Calu3 (cell line): ENCODE measurements at places on chromosomes 12 and 14. TPM values are rescaled to one million over a fixed set of nuclear protein-coding genes. Genes with fewer than 3 reads are reported as not detected.

DNA sequence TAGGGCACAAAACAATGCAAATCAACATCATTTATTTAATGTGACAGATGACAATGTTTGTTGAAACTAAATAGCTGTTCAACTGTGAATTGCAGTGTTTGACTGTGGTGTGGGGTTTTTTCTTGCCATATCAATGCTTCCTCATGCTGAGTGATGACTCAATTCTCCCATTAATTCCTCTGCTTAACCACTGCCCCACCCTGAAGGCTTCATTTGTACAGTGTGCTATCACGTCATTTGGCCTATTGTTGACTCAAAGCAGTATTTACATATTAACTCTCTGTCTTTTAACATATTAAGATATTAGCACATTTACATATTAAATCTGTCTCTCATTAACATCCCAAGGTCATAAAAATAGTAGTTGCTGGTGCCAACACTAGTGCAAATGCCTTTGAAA is 164.8 kb upstream of the NRXN3 start:
- peaks cover 8% of the 10 kb centered on the region for H3K36me3 ChIP-seq
- H3K4me1 ChIP-seq = peaks cover 29% of the 10 kb centered on the region
- H3K27me3 ChIP-seq = no peaks in the 10 kb centered on the region
- H3K27ac ChIP-seq = peak overlapping the region; percentile 93
- peak; percentile 67 for DNase-seq
- H3K4me3 ChIP-seq = no peak overlapping the region

- no peak overlapping the region for H3K4me3 ChIP-seq
- peaks cover 32% of the 10 kb centered on the region for H3K4me1 ChIP-seq
- H3K27me3 ChIP-seq = no peaks in the 10 kb centered on the region
- H3K36me3 ChIP-seq = peaks cover 6% of the 10 kb centered on the region
- no peak for DNase-seq
These were observed 18.4 kb upstream of the CFL2 start for GRCh38 chr14:34732802-34733201.

GRCh38 chr12:20451761-20452160 is 83.4 kb downstream of the PDE3A start:
- no peaks in the 10 kb centered on the region for H3K27me3 ChIP-seq
- DNase-seq = no peak
- no peak overlapping the region for H3K27ac ChIP-seq
- no peaks in the 10 kb centered on the region for H3K36me3 ChIP-seq
- H3K4me1 ChIP-seq = peaks cover 11% of the 10 kb centered on the region

TSPAN19 gene
- total RNA-seq = not detected in 2 replicates

- no peak overlapping the region for H3K4me3 ChIP-seq
- H3K4me1 ChIP-seq = no peaks in the 10 kb centered on the region
- no peaks in the 10 kb centered on the region for H3K36me3 ChIP-seq
- DNase-seq = no peak
- H3K27ac ChIP-seq = no peak overlapping the region
- H3K27me3 ChIP-seq = no peaks in the 10 kb centered on the region
These were observed 966.9 kb downstream of the NRXN3 start for GRCh38 chr14:79137045-79137430.

- no peak overlapping the region for H3K27ac ChIP-seq
- no peaks in the 10 kb centered on the region for H3K36me3 ChIP-seq
- peak; percentile 19 for DNase-seq
These were observed 96.9 kb downstream of the STXBP6 start for GRCh38 chr14:24952851-24953666.

- peaks cover 11% of the 10 kb centered on the region for H3K4me1 ChIP-seq
- H3K27me3 ChIP-seq = no peaks in the 10 kb centered on the region
- H3K36me3 ChIP-seq = no peaks in the 10 kb centered on the region
These were observed 1204.8 kb downstream of the GALC start for GRCh38 chr14:86788224-86788623.

PTGER2 gene
- 0.29 TPM in 1 of 2 replicates, not detected in the other for total RNA-seq

DNA sequence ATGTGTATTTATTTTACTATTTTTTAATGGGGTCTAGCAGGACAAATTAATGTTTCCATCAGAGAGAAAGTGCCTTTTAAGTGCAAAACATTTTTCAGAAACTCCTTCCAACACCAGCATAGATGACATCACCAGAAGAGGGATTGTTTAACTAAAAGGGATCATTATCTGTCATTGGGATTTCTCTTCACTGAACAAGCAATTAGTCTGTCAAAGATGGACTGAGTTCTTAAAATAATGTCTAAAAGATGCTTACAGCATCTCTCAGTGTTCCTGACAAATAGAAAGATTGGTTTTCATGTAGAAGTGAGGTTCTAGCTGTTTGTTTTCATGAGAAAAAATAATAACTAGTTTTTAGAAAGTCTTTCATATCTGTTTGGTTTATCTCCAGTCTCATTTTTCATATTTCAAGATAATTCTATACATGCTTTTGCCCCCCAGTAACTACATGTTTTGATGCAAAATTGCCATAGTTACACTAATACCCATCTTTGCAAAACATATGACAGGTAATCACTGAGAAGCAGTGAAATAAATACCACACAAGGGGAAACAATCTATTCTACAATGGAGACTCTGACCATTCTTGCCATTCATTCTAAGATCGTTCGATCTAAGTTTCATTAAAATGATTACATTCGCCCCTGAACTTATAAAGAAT is 850.3 kb downstream of the GALC start:
- DNase-seq = no peak
- H3K27me3 ChIP-seq = no peaks in the 10 kb centered on the region
- no peaks in the 10 kb centered on the region for H3K4me1 ChIP-seq
- no peak overlapping the region for H3K4me3 ChIP-seq
- H3K36me3 ChIP-seq = no peaks in the 10 kb centered on the region
- no peak overlapping the region for H3K27ac ChIP-seq

- H3K4me3 ChIP-seq = no peak overlapping the region
- peaks cover 6% of the 10 kb centered on the region for H3K36me3 ChIP-seq
- peak overlapping the region; percentile 98 for H3K27ac ChIP-seq
- no peaks in the 10 kb centered on the region for H3K27me3 ChIP-seq
These were observed 123.0 kb downstream of the PRKD1 start for GRCh38 chr14:29804481-29805266.

HOXC12 gene
- total RNA-seq = not detected in 2 replicates

DNA sequence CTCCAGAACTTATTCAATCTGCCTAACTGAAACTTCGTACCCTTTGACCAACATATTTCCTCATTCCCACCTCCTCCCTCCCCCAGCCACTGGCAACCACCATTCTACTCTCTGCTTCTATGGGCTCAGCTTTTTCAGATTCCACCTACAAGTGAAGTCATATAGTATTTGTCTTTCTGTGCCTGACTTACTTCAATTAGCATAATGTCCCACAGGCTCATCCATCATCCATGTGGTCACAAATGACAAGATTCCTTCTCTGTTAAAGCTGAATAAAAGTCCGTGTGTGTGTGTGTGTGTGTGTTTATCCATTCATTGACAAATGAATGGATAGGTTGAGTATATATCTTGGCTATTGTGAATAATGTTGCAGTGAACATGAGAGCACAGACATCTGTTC is 1.3 kb upstream of the C14orf39 start:
- H3K36me3 ChIP-seq = no peaks in the 10 kb centered on the region
- no peak overlapping the region for H3K27ac ChIP-seq
- H3K4me1 ChIP-seq = no peaks in the 10 kb centered on the region
- DNase-seq = no peak
- H3K27me3 ChIP-seq = no peaks in the 10 kb centered on the region

- no peak overlapping the region for H3K27ac ChIP-seq
- no peaks in the 10 kb centered on the region for H3K4me1 ChIP-seq
- no peak for DNase-seq
- no peak overlapping the region for H3K4me3 ChIP-seq
- peaks cover 10% of the 10 kb centered on the region for H3K27me3 ChIP-seq
- no peaks in the 10 kb centered on the region for H3K36me3 ChIP-seq
These were observed 176.0 kb downstream of the EGLN3 start for GRCh38 chr14:33774723-33775470.

DNA sequence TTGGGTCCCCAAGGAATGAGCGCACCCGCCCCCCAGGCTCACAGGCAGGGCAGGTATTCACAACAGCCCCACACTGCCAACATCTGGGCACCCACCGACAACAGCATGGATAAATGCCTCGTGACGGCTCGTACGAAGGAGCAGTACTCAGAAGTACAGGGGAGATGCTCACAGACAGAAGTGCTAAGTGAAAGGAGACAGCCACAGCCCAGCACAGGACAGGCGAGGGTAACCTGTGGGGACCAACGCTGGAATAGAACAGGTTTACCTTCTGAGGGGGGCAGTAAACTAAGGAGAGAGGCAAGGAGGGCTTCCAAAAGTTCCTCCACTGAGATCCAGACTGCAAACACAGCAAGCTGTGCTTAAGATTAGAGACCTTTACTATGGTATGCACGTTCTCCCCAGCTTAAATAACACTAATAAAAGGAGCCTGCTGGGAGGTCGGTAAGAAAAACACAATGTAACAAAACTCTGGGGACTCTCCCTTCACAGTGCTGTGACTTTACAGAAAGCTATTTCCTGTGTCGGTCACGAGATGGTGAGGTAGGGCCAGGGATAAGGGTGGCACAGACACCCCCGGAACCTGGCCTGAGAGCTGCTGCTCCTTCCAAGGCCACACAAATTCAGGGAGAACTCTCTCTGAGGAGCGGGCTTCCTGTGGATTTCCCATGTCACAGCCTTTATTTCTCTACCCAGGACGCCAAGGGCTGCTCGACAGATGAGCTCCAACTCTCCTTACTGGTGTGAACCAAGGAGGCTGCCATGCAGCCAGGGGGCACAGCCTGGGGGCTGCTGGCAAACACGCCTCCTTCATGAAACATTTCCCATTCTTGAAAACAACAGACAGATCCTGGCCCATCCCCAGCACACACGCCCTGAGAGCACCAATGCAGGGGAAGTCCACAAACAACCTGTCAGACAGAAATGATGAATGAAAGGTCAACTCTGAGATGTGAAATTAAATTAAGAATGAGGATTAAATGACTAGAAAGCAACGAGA is 26.3 kb downstream of the SLC15A4 start:
- H3K27me3 ChIP-seq = no peaks in the 10 kb centered on the region
- no peak overlapping the region for H3K4me3 ChIP-seq
- H3K4me1 ChIP-seq = peaks cover 8% of the 10 kb centered on the region
- peaks cover 47% of the 10 kb centered on the region for H3K36me3 ChIP-seq
- H3K27ac ChIP-seq = no peak overlapping the region

- DNase-seq = peak; percentile 36
- H3K27ac ChIP-seq = no peak overlapping the region
These were observed 7.6 kb upstream of the PFDN5 start for GRCh38 chr12:53287741-53288216.

- no peaks in the 10 kb centered on the region for H3K4me1 ChIP-seq
- DNase-seq = no peak
- no peaks in the 10 kb centered on the region for H3K27me3 ChIP-seq
- no peak overlapping the region for H3K27ac ChIP-seq
These were observed 36.3 kb downstream of the STON2 start for GRCh38 chr14:81363746-81364378.

BCL11B gene
- total RNA-seq = 0.24 and 0.59 TPM in 2 replicates

OR5AU1 gene
- 0.05 and 0.14 TPM in 2 replicates for total RNA-seq

DNA sequence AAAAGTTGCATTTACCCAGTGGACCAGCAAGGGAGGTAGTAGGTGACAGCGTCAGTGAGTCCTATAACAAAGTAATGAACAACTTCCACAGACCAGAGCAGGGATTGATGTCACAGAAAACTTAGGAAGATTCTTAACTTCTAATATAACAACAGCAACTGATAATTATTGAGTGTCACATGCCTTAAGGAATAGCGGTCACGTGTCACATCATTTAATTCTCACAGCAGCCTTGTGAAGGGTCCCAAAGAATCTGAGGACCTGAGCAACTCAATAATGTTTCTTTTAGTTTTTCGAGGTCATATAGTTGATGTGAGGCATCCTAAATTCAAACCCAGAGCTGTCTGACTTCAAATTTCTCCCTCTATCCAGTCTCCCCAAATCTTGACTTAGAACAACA is 422.2 kb downstream of the EGLN3 start:
- H3K27me3 ChIP-seq = peaks cover 41% of the 10 kb centered on the region
- no peaks in the 10 kb centered on the region for H3K4me1 ChIP-seq
- no peaks in the 10 kb centered on the region for H3K36me3 ChIP-seq
- no peak overlapping the region for H3K27ac ChIP-seq
- no peak overlapping the region for H3K4me3 ChIP-seq
- DNase-seq = no peak

GRCh38 chr12:111327474-111327873 is 41.4 kb downstream of the PHETA1 start:
- DNase-seq = no peak
- peaks cover 5% of the 10 kb centered on the region for H3K36me3 ChIP-seq
- H3K27me3 ChIP-seq = peaks cover 58% of the 10 kb centered on the region
- H3K27ac ChIP-seq = peak overlapping the region; percentile 33
- no peak overlapping the region for H3K4me3 ChIP-seq

TNFRSF1A gene
- 76.7 and 79.3 TPM in 2 replicates for total RNA-seq

DNA sequence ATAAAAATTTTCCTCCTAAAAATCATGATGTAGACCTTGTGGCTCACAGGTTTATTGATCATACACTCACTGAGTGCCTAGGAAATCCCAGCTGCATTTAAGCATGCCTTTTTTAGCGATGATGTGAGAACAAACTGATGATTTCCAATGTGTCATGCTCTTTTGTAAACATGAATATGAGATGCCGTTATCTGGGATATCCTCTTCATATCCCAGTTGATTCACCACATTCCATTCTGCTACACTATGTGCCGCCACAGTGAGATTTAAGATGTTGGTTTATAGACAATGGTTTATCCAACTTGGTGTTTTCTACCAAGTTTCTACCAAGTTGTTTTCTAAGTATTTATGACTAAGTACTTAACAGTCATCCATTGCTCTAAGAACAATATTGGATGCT is 5.2 kb downstream of the OR4E1 start:
- H3K27me3 ChIP-seq = peaks cover 54% of the 10 kb centered on the region
- no peaks in the 10 kb centered on the region for H3K4me1 ChIP-seq
- no peak overlapping the region for H3K27ac ChIP-seq
- no peak for DNase-seq
